ENCODE measurements at places on chromosomes 3 and 15.
A peak's percentile ranks its signal among the peaks of the same experiment; 100 is the strongest.

DNA sequence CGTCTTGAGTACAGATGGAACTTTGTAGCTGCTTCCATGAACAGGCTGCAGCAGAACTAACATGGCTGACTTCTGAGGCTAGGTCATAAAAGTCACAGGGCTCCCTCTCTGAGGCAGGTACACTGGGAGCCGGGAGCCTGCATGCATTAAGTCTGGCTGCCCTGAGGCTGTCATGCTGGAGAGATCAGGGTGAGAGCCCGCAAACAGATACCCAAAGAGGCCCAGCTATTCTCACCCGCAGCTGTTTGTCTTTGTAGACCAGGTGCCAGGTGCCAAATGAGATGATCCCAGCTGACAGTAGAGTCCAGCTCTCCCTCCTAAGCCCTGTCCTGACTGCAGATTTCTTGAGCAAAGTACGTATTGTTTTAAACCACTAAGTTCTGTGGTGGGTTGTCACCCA is 8.6 kb upstream of the SLCO3A1 start:
- no peak for DNase-seq

- DNase-seq = peak; percentile 11
Observed at GRCh38 chr3:191235331-191236314, 36.6 kb downstream of the OSTN start.

- no peak for DNase-seq
Observed at GRCh38 chr3:24595796-24596195, 101.1 kb upstream of the THRB start.

DNA sequence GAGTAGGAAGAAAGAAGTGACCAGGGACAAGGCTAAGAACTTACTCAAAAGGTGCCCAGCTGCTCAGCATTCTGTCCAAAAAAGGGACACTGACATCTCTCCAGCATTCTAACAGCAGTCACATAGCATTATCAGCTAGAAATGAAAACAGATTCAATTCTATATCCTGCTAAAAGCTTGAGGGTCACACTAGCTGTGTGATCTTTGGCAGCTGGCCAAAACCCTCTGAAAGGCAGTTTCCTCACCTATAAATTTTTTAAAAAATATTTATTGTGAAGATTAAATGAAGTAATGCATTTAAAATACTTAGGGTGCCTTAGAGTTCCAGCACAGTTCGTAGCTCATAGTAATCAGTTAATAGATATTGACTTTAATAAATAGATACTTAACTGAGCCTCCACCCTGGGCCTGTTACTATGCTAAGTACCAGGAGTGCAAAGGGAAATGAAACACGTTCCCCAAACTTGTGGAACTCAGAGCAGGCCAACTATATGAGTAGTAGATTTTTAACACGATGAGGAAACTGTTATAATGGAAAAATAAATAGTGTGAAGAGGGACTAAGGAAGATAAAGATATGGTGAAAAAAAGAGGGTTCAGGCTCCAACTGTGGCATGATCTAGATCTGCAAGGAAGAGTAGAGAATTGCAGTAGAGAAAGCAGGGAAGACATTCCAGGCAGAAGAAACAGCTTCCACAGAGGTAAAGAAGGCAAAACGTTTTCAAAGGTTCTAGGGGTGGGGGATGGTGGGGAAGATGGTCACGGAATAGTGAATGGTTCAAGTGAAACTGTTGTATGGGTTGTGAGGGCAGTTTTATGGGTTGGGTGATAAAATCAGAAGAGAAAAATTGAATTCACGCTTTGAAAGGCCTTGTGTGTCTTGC is 11.4 kb downstream of the CD86 start:
- DNase-seq = no peak

- no peak for DNase-seq
Observed at GRCh38 chr3:115928376-115928775, 305.1 kb downstream of the GAP43 start.

DNA sequence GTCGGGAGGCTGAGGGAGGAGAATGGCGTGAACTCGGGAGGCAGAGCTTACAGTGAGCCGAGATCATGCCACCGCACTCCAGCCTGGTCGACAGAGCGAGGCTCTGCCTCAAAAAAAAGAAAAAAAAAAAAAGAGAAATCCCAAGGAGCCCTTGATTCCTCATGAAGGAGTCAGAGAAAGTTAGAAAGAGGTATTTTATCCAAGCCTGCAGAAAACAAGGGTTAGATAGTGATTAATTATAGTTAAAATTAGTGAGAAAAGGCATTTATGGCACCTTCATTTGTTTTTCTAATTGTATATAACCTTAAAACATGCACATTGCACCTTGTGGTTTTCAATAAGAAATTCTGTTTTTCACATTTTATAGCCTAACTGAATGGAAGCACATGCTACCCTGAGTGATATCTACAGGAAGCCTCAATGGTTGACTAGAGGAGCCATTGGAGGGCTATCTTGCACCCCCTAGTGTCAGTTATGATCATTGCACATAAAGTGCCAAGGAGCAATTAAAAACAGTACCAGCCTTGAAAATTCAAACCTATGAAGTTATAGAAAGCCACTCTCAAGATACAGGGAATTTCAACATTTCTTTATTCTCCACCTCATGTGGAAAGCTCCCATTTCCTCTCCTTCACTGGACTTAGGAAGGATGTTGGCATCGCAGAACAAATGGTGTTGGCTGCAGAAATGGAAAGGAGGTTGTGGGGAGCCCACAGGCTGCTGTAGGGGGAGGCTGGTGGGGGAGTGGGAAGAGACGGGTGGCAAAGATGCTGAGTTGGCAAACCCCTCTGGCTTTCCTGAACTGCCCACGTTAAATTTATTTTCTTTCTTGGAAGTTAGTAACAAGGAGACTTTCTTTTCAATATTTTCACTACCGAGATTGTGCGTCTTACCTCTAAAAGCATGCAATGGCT is 48.5 kb downstream of the ITGA11 start:
- DNase-seq = peak; percentile 57

DNA sequence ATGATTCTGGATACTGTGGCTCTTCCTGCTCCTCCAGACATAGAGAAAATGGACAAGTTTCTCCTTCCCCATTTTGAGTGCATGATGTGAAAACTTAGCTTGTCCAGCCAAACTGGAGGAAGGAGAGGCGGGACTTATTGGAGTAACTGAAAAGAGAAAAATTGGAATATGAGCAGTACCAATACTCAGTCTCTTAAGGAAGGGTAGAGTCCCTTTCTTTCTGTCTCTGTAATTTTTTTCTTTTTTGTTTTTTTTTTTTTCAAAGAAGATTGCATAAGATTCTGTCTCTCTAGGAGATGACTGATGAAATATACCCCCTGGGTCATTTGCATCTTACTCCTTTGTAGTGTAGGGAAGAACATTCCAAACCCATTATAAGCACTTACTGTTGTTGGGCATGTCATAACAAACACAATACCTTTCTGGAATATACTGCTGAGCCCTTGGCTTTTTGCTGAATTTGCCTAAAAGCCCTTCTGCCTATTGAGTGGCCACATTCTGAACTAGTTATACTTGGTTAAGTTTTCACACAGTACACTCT is 498.1 kb upstream of the TPRG1 start:
- no peak for DNase-seq

DNA sequence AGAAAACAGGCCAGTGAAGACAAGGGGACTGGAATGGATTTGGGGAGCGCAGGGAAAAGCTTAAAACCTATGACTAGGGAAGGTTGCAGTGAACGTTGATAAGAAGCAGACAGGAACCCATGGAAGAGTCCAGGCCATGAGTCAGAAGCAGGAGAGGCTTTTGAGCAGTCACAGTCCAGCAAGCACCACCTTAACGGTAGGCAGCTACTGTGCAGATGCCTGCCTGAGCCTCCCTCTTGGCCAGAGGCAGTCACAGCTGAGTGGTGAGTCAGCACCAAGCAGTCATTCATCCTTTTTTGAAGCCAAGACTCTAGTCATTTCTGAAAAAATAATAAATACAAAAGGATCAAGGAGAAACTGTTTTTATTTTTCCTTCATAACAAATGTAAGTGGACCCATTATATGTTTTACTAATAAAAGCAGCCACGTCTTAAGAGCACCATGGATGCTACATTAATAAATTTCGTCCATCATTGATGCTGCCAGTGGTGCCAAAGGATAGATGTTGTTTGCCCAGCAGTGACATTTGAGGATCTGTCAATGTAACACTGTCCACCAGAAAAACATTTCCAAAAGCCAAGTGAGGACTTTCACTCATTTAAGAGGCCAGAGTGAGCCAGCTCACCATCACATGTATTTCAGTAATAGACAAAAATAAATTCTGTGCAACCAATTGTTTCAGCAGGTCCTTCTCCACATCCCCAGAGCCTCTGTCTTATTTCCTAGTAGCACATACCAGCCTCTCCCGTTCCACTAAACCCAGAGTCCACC is 42.1 kb upstream of the ACTC1 start:
- DNase-seq = peak; percentile 86

GRCh38 chr3:172370419-172370818 is 77.8 kb downstream of the GHSR start:
- no peak for DNase-seq

DNA sequence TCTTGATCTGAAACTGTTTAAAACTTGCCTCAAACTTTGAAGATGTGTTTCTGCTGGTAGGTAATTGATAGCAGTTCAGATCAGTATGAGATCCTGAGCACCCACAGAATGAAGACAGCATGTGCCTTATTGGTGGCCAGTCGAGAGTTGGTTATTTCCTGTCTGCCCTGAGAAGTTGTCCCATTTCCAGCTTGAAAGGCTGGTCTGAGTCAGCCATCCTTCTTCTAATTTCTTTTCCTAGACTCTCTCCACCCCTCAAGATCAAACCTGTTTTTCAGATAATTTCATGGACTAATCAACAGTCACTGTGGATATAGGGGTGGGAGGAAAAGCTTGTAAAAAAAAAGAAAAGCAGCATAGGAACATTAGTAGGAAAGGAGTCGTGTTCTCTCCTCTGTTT is 464.4 kb downstream of the FOXP1 start:
- DNase-seq = no peak

DNA sequence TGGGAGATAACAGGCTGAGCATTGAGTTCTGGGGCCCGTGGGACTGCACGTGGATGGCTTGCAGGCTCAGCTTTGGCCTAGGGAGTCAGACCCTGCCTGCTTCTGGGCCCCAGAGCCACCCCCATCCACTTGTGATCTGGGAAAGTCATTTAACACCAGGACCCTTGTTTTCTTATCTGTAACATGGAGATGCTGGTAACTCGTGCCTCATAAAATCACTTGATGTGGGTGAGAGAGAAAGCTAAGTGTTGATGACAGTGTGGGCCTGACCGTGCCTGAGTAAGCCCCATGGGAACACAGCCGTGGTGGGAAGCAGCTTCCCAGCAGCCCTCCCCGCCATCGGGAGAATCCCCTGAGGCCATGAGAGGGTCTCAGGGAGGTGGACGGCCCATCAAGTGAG is 378.1 kb downstream of the GABRB3 start:
- DNase-seq = no peak

- DNase-seq = no peak
Observed at GRCh38 chr3:97612632-97613031, 151.9 kb upstream of the ARL6 start.

Data from A172 (cell line).